Activated CD8-positive, alpha-beta memory T cell treated with anti-CD3 and anti-CD28 coated beads for 1 hour (primary cell): ENCODE measurements at places on chromosomes 3 and 15.
A peak's percentile ranks its signal among the peaks of the same experiment; 100 is the strongest.

GRCh38 chr3:69252631-69253030, 130.2 kb upstream of the LMOD3 start:
- no peak for DNase-seq

DNA sequence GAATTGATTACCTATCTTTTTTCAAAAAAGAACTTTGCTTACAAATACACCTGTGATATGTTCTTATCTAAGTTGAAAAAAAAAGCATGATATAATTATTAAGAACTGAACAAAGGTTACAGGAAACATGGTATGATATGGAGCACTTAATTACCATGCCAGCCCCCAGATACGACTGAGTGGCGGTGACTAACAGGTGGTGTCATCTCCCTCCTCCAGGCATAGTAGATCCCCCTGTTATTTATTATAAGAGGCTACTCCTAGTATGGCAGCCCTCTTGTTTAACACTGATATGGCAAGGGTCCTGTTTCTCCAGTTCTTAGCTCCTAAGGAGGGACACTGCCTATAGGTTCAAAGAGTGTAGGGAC, 31.0 kb upstream of the TM4SF4 start:
- no peak for DNase-seq

DNA sequence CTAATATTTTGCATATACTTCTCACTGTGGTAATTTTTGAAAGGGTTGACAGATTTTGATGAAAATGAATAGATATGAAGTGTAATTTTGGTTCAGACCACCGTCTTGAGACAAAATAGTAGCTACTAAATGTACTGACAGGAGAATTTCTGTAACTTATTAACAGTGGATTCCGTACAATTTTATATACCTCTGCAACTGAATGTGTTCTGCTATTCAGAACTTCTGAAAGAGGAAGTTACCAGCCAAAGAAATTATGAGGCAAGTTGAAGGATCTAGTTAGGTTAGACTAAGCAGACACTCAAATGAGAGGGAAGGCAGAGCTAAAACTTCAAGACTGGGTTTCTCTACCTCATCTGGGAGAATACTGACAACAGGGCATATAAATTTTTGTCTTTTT, 29.4 kb downstream of the GAP43 start:
- no peak for DNase-seq

DNA sequence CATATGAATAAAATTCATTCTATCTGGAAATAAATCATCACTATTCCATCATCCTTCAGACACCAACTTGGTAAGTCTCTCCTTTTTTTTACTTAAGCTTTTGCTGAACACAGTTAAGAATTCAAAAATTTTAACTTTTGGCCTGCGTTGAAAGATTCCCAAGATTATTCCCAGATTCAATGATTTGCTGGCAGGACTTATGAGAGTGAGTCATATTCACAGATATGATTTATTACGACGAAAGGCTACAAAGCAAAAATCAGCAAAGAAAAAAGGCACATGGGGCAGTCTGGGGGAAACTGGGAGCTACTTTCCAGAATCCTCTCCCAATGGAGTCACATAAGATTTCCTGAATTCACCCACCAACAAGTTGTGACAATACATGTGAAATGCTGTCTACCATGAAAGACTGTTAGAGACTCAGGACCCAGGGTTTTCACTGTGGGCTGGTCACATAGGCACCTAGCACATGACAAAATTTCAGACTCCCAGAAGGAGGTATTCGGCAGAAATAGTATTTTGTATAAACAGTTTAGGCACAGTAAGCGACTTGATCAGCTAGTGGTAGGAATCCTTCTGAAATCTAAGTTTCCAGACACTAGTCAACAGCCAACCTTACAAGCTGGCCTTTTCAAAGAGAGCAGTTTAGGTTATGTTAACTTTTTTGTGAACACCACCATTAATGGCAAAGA, 82.1 kb downstream of the DLG1 start:
- DNase-seq: no peak

DNA sequence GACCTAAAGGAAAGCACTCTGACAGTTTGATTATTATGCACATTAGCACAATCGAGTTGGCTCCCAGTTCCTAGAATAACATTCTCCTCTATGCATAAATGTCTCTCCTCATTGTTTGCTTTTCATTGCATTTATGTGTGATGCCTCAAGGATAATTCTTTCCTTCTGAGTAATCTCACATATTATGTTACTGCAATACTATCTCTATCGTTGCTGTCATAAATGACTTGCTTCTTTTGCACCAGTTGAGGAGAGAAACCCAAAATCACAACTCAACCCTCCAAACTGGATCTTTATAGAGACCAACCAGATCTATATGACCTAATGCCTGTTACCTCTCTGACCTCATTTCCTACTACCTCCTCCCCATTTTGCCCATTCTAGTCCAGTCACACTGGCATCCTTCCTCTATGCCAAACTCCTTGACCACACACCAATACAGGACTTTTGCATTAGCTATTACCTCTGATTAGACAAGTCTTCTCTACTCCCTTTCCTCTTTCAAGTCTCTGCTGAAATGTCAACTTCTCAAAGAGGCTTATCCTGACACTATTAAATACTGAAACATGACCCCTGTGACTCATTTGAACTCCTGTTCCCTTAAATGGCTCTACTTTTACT, 1026.0 kb downstream of the TUSC7 start:
- no peak for DNase-seq

GRCh38 chr3:126569390-126569975, 10.8 kb upstream of the C3orf22 start:
- no peak for DNase-seq

DNA sequence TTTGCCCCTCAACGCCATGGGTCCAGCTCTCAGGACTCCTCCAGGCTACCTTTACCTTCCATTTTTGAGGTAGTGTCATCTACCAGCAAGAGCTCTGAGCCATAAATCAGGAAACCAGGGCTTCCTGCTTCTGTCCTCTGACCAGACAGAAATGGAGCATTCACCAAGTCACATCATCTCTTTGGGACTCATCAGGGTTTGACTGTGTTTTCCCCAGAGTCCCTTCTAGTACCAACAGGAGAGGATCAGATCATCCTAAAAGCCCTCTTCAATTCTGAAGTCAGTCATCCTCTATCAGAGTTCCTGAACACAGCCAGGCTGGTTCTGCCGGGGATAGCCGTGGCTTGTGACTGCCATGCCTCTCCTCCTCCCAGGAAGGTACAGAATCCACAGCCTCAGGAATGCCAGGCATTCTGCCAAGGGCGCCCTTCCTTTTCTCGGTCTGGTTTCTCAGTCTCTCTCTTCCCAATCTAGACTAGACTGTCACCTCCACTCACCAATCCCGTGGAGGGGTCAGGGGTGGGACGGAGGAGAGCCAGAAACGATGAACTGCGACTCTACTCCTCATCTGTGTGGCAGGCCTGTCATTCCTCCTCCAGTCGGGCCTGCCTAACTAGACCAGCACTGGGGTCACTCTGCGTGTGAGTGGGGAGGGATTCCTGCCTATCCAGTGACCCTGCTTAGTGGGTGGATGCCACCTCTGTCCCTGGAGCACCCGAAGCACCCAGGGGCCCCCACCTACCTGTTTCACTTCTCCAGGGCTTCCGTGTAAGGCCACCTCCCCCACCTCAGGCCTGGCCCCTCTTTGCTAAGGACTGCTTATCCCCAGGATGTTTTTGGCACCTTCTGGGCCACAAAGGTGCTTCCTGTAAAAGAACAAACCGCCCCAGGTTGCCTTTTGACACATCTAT, 30.9 kb downstream of the CCNL1 start:
- no peak for DNase-seq

DNA sequence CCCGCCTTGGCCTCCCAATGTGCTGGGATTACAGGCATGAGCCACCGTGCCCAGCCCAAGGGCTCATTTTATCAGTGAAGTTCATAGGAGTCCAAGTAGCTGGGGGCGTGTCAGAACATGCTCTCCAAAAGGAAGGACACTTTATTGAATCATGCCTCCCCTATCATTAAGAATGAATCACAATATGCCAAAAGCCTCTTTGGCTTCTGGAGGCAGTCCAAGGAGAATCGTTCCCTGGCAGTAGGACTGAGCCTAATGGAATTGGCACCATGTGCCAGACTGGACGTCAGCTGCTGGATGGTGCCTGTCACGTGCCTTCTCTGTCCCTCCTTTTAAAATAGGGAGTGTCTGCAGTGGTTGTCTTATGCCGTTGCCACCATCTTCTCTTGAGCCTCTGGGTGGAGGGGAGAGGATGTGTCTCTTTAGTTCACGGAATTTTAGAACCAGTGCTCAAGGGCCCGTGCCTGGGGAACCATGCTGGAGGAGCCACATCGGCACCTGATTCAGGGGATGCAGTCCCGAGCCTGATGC, 234.7 kb upstream of the LYSMD4 start:
- no peak for DNase-seq

DNA sequence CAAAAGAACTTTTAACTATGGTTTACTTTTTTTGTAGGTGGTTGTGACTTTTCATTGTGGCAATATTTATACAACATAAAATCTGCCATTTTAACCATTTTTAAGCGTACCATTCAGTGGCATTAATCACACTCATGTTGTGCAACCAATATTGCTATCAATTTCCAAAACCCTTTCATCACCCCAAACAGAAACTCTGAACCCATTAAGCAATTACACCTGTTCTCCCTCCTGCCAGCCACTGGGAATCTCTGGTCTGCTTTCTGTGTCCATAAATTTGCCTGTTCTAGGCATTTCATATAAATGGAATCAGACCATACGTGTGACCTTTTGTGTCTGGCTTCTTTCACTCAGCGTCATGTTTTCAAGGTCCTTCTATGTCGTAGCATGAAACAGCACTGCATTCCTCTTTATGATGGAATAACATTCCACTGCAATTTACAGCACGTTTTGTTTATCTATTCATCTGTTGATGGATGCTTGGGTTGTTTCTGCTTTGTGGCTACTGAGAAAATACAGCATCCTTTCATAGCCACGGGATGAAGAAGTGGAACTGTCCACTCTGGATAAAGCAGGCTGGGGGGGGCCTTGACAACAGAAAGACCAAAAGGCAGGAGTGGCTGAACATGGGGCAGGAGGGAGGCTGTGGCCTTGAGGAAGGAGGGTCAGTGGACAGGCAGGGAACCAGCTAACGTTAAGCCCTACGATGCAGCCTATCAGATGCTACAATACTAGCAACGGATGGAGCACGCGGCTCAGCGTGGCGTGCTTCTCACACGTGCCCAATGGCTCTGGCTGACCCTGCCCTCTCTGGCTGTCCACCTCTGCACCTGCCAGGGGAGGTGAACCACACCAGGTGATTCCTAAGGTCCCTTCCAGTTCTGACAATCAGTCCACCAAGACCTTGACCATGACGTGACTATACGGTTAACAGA, 110.9 kb downstream of the SEC22A start:
- no peak for DNase-seq

GRCh38 chr3:58333206-58334012, 717 bp downstream of the PXK start:
- DNase-seq: peak; percentile 14

- no peak for DNase-seq
Observed at GRCh38 chr3:101195951-101196713, 124.2 kb downstream of the IMPG2 start.

DNA sequence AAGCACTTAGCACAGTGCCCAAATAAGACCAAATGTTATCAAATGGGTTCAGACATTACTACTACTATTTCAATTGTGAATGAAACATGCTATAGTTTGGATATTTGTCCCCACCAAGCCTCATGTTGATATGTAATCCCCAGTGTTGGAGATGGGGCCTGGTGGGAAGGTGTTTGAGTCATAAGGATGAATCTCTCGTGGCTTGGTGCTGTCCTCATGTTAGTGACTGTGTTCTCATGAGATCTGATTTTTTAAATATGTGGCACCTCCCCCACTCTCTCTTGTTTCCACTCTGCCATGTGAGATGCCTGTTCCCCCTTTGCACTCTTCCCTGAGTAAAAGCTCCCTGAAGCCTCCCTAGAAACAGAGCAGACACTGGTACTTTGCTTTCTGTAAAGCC, 148.7 kb upstream of the TGFBR2 start:
- no peak for DNase-seq

DNA sequence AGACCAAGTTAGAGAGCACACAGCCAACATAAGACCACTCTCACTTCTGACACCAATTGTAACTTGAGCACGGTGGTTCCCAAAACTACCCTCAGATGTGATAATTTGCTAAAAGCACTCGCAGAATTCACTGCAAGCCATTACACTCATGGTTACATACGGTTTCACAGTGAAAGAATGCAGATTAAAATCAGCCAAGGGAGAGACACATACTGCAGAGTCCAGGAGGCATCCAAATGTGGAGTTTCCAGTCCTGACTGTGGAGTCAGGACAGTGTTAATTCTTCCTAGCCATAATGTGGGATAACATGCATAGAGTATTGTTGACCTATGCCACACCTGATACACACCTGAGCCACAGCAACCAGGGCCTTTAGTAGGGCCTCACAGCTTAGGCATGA, 956.4 kb downstream of the NTRK3 start:
- DNase-seq: no peak

DNA sequence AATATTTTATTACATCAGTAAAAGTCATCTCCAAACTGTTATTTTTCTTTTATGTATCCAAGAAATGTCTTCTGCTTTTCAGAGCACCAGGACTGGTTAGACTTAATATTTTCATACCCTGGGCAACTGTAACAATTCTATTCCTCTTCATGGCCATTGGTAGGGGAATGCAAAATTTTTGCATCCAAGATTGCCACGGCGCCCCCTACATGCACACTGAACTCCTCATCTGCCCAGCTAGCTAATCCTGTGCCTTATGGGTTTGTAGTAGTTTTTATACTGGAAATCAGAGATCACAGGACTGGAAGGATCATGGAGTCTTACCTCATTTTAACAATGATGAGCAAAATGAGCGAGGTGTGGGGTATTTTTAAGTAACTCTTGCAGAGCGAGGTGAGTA, 74.2 kb downstream of the CRTC3 start:
- no peak for DNase-seq

DNA sequence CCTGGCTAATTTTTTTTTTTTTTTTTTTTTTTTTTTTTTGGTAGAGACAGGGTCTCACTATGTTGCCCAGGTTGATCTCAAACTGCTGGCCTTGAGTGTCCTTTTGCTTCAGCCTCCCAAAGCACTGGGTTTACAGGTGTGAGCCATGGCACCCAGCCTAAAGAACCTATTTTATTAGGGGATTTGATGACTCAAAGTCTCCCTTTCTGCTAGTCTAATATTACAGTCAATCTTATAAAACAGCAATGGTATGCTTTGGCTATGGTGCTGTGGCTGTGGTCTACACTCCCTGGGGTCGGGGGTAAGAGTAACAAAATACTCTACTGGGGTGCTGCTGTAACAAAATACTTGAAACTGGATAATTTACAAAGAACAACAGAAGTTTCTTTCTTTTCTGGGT, 44.8 kb downstream of the ZNF589 start:
- no peak for DNase-seq

DNA sequence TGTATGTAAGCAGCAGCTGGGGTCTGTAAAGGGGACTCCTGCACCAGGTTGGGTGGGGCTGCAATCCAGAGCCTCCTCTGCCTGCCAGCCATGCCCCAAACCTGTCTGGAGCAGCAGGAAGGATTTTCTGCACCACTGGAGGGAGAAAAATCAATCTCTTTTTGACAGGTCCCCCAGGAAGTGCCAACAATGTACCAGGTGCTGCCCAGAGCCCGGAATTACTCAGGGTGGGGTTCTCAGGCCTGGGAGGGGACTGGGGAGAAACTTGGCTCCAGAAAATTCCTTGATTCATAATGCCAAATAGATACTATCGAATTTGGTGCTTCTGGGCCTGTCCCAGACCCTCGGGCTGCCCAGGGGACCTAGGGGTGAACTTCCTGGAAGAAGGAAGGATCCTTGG, 52.6 kb downstream of the WNT7A start:
- no peak for DNase-seq
